Posterior vena cava (tissue), 2 donors: ENCODE measurements at places on chromosomes 13 and 19.

DNA sequence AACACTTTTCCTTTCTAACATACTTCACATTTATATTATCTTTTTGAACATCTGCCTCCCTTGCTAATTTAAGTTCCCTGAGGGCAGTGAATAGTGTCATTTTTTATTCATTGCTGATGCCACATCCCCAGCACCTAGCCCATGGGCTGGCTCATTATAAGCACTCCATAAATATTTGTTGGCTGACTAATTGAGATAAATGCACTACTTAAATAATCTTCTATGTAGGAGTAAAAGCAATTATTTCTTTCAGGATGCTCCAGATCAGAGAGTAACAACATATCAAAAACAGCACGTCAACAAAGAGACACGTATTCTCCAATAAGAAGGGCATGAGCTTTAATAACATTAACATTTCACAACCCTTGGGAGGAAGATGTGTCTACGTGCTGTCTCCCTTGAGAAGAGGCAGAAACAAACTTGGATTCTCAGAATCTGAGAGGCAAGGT is 228.2 kb downstream of the LHFPL6 start:
- DNase-seq = no peak

DNA sequence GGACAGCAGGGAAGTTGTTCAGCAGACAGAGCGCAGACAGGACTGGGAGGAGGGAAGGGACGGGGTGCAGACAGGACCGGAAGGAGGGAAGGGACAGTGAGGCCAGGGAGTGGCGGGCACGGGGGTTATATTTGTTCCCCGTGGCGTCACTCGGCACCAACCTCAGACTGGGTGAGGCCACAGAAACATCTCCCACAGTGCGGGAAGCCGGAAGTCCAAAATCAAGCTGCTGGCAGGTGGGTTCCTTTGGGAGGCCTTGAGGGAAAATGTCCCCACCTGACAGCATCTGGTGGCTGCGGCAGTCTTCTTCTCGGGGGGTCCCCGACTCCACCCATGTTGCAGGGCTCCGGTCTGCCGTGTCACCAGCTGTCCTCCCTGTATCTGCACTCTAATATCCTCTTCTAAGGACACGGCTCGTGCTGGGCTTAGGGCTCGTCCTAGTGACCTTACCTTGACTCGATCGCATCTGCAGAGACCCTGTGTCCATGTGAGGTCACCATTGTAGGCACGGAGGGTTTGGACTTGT is 133.0 kb downstream of the STK24 start:
- no peak for DNase-seq

DNA sequence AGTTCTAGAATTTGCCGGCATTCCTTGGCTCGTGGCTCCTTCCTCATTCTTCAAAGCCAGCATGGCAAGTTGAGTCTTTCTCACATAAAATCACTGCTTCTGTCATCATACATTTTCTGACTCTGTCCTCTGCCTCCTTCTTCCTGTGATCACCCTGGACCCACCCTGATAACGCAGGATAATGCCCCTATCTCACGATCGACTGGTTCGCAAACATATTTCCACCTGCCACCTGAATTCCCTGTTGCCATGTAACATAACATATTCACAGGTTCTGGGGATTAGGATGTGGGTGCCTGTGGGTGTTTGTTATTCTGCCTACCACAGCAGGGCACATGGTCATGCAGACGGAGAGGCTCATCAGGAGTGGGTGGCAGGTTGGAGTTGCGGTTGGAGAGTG is 177.7 kb downstream of the NHLRC3 start:
- no peak for DNase-seq

DNA sequence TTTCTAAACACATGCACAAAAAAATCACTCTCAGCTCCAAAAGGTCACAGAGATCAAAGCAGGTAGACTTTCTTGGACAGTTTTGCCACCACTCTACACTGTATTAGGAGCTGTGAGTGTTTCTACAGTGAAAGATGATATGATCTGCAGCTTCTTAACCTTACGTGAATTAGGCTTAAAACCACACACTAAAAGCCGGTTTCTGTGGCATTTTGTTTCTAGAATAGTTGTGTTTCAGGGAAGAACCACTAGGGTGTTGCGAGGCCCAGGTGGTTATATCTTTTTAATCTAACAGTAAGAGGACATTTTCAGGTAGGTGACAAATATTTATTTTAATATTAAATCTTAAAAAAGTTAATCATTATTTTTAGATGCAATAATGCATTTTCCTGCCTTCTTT is 216.4 kb downstream of the KLF5 start:
- no peak for DNase-seq

DNA sequence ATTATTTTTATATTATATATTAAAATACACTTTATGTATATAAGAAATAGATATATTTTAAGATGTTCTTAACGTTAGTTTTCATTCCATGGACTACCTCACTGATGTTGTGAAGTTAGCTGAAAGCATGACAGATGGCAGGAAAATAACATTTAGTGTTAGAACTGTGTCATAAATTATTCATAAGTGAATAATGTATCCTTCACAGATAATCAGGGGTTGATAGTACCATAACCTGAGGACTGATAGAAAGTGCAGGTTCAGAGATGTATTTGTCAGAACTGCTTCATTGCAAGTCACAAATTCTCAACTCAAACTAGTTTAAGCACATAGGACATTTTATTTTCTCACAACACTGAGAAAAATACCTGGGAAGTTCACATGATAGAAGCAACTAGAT is 14.6 kb upstream of the DIAPH3 start:
- DNase-seq = no peak

- DNase-seq = no peak
These were observed 4.2 kb downstream of the GZMM start for GRCh38 chr19:547836-548720.
